CD4-positive, alpha-beta T cell treated with Interferon alpha-2 for 1 hour (primary cell): ENCODE measurements at places on chromosomes 6 and 20.

DNA sequence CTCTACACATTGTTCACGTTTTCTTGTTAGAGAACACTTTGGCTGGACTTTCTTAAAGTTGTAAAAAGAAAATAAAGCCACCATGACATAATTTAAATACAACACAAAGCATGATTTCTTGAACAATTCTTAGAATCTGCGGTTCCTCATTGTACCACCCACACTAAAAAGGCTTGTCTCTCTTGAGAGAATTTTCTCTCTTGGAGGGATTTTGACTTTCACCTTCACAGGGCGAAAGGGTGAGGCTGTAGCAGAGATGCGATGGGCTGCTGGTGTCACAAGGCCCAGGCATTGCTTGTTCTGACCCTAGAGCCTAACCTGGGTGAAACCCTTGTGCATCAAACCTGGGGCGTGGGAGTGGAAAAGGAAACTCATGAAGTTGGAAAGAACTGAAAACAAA is 122.7 kb upstream of the RIPOR2 start:
- DNase-seq, result no peak

DNA sequence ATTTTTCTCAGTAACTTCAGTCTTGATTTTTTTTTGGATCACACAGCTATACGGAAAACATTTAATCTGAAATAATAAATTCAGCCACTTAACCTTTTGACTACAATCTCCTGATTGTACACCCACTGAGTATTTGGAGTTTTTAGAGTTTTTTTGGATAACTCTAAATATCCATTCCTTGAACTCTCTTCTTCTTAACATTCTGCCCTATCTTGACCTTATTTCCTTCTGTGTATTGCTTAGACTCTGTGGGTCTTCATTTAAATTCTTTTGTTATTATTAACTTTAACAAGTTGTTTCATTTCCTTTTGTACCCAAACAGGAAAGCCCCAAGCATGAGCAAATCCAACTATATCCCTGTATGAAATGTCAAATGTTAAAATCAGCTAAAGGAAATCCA is 170.2 kb upstream of the PTCHD4 start:
- DNase-seq, result no peak

DNA sequence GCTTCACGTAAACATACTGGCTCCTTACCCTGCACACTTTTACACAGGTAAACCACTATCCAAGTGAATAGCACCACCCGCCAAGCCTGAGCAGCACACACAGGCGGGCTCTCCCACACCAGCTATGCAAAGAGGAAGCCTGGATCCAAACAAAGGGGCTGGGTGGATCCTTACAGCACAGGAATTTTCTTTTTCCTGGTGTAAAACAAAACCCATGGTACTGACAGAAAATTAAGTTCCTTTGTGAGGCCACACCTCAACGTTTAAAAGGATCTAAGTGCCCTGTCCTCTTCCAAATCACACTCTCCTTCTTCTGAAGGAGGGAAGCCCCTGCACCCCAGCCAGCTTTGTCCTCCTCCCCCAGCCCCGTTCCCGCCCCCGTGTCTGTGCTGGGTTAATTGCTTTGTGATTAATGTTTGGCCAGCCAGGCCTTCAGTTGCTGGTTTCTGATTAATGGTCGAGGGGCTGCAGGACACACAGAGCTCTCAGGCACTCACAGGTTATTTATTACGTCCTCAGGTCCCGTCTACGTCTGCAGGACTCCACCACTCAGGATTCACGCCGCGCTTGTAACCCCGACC is 6.1 kb downstream of the DACT2 start:
- DNase-seq, result no peak

DNA sequence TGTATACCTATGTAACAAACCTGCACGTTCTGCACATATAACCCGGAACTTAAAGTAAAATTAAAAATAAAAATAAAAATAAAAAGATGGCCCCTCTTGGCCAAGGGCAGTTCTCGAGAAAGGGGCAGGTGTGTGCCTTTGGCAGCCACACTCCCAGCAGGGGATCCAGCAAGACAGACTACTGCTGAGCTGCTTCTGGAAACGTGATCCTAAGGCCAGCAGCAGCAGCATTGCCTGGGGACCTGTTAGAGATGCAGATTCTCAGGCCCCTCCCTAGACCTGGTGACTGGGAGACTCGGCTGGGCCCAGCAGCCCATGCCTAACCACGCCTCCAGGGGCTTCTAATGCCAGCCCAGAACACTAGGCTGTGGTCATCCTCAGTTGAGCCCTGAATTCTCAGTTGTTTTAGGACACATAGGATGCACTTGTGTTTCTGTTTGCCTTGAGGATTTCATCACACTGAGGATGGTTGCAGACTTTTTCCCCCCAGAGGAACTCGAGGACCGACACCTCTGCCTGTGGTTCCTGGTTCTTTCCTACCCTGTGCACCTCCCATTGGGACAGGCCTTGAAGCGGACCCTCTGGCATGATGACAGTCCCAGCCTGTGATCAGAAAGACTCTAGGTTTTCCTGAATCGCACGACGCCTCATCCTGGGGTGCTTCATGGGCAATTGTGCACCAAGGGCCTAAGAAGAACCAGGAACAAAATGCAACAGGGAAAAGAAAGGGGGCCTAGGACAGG is 105.9 kb downstream of the TOX2 start:
- no peak for DNase-seq

DNA sequence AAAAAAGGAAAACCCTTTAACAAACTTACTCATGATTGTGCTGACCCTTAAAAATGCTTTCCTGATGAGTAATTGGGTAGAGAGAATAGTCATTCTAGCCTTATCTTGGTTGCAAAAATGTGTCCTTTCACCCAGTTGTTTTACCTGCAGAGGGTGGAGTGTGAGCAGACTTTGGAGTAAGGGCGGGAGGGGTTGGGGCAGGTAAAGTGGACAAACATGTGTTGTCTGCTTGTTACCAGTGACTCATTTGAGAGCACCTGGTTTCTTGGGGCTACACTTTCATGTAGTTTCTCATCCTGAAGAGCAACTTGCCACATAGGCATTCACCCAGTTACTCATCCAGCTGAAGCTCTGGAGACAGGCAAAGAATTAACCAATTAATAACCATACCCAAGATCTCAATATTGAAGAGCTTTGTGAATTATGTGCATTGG is 121.1 kb downstream of the TNFRSF21 start:
- DNase-seq, result no peak

GRCh38 chr6:72032086-72032485 is 145.7 kb downstream of the RIMS1 start:
- no peak for DNase-seq

DNA sequence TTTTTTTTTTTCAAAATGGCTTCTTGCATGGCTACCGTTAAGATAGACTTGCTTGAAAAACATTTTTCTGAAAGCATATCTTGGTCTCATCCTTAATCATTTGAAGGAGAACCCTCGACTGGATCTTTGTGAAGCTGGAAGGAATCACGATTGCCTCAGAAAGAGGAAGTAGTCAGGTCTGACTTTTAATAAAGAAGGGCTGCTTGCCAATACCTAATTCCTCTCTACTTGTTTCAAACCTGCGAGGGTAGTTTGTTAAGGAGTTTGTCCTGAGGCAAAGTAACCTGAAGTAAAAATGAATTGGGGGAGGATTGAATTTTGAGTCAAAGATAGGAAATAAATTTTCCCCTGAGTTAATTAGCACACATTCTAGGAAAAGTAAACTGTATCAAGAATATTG is 288.1 kb upstream of the MAP3K7 start:
- no peak for DNase-seq

DNA sequence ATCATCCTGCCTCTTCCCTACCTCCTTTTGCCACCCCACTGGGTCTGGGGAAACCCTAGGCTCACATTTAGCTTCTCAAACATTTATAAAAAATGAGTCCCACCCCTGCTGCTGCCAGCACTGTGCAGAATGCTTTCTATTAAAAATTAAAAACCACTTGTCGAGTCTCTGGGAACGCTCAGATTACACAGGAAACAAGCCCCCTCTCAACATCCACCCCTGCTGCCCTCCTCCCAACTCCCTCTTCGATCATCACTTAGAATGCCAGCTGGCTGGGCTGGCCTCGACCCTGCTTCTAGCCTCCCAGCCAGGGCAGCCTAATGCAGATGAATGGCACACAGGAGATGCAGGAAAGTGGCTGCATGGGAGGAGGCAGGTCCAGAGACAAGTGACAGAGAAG is 75.8 kb downstream of the CDH22 start:
- no peak for DNase-seq

- DNase-seq, result no peak
These were observed 179.3 kb downstream of the MTHFD1L start for GRCh38 chr6:151044465-151045441.

- DNase-seq, result no peak
These were observed 2.7 kb upstream of the CD24 start for GRCh38 chr6:106977246-106977645.

GRCh38 chr6:28709478-28710349 is 184.0 kb downstream of the GPX5 start:
- no peak for DNase-seq

GRCh38 chr6:150517175-150517574 is 82.5 kb upstream of the PLEKHG1 start:
- DNase-seq, result no peak

DNA sequence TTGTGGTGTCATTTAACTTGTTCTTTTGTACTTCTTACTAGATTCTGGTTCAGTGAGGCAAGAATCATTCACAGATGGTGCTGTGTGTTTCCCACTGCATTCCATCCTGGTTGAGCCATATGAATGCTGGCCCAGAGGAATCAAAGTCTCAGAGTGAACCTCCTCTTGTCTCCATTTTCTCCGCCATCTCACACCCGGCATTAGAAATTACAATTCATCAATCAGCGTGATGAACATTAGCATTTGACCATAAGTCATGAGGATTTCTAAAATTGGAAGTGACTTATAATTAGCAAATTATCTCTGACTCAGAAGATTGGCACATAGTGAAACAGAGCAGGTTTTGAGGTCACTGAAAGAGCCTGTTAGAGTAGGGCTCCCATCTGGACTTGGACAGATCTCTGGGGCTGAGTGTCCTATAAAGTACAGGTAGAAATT is 25.2 kb downstream of the TNFAIP3 start:
- no peak for DNase-seq

DNA sequence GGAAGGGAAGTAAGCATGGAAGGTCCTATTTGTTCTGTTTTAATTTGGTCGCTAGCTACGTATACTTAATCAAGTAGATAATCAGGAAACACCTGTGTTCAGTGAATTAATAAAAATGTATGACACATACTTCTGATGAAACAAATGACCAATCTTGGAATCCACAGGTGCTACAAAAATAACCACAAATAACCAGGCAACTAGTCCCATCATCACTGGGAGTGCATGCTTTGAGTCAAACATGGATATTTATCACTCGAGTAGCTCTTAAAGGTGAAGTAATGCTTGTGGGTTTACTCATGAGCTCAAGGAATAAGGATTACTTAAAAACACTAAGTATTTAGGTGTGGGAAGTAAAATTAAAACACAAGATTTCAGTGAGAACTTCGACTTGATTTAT is 285.6 kb upstream of the ID4 start:
- no peak for DNase-seq

GRCh38 chr20:63752411-63753101 is 13.0 kb downstream of the SLC2A4RG start:
- no peak for DNase-seq

GRCh38 chr6:159126590-159126989 is 42.6 kb upstream of the FNDC1 start:
- DNase-seq, result no peak

DNA sequence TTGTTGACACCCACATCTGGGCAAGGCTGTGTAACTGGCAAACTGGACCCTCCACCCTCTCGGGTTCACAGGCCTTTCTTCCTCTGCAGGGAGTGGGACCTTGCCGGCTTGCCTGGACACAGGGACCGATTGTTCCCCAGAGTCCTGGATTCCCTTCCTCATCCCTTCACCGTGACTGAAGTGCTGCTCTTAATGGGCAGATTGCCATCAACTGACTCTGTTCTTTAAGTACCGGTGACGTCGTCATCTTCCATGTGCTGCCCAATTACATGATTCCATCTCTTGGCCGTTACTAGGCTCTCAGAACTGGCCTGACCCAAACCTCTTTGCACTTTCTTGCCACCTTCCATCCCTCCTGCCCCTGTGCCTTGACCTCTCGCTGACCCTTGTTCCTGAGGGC is 85.4 kb downstream of the EYA4 start:
- no peak for DNase-seq

DNA sequence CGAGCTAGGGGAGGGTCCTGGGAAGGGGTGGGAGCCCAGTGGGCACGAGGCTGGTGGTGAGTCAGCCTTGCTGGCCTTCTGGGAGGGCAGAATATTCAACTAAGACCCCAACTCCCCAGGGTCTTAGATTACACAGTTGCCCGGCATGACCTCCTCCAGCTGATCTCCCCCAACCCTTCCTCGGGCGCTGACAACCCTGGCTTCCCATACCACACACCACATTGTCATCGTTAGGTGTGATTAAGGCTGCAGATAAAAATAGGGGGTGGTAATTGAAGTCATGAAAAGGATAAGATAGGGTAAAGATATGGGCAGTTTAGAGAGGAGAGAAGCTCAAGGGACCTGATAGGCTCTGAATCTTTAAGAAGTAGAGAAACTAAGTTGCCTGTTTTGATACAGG is 10.5 kb downstream of the CDC40 start:
- DNase-seq, result no peak

DNA sequence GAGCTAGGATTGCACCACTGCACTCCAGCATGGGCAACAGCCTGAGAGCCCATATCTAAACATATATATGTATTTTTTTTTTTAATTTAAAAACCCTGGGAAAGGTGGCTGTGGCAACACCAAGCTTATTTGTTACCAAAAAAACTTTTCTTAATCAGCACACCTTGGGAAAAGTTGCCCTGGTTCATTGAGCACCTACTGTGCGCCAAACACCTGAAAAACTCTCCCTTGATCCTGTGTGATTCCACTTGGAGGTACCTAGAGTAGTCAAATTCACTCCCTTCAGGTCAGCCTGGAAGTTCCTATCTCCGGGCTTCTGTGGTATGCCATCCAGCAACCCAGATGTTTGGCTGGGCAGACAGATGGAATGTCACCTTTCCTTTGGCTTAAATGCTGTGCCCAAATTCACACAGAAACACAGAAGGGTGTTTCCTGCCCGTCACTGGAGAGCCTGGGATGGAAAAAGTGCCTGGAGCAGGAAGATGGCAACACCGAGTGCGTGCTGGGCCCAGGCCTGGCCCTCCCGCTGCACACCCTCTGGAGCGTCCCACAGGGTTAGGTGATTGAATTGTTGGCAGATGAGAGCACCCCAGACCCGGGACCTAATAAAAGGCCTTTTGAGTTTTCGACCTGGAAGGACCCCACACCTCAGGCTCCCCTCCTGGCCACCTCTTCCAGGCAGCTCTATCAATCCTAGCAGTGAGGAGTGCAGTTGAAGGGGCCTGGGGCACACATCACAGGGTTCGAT is 337.5 kb downstream of the ZFAND3 start:
- DNase-seq, result no peak
